ENCODE measurements at places on chromosomes 13 and 19.

DNA sequence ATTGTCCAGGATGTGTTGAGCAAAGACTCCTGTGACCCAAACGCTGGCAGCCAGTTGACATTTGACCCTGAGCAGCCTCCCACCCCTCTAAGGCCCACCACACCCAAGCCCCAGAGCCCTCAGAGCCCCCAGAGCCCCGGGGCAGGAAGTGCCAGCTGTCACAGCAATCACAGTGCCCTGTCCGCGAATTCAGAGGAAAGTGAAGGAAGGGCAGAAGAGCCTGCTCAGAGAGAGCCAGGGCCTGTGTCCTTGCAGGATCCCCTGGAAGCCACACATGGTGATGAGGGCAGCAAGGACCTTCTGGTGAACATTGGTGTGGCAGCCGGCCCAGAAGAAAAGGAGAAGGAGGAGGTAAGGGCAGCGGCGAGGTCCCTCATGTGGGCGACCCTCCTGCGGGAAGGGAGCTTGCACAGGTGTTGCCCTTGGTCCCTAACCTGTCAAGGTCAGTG lies 63.7 kb downstream of the SPATA13 start:
- no peak for DNase-seq

- DNase-seq = no peak
Observed at GRCh38 chr19:50906217-50906616, 5.0 kb downstream of the KLK4 start.

DNA sequence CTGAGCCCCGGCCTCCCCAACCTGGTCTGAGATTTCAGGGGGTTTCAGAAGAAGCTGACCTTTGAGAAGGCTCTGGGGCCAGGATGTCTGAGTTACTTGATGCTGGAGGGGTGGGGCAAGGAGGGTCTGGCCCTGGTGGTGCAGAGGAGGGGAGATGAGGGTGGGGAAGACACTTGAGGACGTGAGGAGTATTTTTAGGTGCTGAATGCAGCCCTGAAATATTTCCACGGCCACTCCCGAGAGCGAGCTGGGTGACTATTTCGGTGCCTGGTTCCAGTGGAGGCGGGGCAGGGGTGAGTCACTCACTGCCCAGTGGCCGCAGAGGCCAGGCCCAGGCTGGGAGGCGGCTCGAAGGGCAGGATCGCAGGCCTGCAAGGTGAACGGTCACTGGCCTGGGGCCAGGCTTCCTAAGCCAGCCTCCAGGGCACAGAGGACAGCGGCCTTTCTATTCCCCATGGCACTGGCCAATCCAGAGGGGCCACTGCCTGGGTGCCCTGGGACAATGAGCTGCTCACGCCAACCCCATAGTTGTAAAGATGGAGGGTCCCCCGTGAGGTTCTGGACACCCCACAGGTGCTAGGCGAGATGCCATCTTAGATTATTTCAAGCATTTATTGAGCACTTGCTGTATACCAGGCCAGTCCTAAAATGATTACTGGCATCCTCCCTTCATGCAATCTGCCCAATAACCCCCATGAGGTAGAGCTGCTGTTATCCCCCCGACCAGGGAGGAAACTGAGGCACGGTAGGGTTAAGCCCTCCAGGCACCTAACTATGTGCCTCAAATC lies 19.7 kb upstream of the JUND start:
- DNase-seq = peak; percentile 89

DNA sequence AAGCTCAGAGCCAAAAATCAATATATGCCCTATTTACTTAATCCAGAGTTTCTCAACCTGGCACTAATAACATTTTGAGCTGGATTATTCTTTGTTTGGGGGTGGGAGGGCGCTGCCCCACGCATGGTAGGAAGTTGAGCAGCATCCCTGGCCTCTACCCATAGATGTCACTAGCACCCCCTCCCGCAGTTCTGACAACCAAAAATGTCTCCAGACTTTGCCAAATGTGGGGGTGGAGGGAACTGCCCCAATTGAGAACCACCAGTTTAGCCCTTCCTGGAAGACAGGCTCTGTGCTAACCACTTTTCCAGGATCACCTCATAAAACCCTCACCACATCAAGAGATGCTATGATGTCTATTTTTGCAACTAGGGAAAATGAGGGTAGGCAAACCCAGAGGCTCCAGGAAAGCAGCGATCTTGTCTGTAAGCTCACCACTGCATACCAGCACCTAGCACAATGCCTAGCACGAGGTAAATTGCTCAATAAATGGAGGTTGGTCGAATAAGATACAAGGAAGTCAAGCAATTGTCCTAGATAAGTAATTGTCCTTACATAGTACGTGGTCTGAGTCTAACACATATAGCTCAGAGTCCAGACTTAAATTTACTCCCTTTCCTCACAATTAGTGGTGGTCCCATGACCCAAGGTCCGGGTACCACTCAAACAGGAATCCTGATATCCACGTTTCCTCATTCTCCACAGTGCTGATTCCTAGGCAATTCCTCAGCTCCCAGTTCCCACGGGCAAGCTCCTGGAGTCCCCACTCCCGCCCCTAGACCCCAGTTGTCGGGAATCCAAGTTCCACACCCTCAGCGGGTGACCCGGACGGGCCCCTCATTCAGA lies 892 bp downstream of the TRIR start:
- DNase-seq = peak; percentile 57

- DNase-seq = no peak
Observed at GRCh38 chr19:3006075-3006767, 22.9 kb downstream of the TLE2 start.

DNA sequence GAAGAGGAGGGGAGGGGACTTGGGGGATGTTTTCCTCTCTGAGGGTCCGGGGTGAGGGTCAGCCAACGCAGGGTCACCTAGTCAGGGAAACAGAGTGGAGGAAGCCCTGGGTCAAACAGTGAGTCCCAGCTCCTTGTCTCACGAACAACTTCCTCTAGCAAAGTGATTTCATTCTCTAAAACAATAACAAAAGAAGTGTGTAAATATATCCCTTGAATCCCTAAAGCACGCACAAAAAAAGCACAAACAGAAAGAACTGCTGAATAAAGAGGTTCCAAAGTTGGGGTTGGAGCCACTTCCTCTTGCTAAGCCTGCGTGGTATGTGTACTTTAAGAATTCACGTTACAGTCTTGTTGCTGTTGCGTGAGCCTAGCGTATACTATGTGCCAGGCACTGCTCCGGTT lies 1.5 kb upstream of the C5AR2 start:
- no peak for DNase-seq

DNA sequence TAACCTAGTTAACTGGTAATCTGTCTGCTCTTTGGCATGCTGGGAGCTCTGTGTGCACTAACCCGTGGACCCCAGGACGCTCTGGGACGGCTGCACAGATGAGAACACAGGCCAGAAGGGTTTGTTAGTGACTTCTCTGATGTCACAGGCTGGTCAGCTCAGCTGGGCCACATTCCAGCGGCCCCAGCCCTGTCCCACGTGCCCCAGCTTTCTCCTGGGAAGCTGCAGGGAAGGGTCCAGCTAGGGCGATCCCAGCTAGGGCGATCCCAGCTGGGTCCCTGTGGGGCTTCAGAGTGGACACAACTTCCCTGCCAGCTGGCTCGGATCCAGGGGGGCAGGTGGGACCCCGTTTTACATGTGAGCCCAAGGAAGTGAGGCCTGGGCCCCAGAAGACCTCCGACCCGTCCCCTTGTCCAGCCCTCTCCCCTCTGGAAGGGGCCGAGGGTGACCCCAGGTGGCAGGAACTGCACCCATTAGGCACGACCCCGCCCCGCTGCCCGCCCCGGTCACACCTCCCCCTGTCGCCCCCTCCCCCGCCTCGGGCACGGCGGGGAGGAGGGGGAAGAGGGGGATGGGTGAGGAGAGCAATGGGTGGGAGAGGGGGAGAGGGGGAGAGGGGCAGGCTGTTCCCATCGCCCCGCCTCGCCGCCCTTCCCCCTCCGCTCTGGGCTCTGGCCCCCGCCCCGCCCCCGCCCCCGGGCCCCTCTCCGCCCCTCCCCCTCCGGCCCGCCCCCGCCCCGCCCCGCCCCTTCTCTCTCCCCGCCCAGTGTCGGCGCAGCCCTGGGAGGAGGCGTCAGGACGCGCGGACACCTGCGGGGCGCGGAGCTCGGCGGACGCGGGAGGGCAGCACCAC lies 75.2 kb upstream of the MCF2L start:
- DNase-seq = peak; percentile 61

GRCh38 chr19:46372901-46373490 lies 26.1 kb downstream of the PPP5C start:
- DNase-seq = peak; percentile 66

- no peak for DNase-seq
Observed at GRCh38 chr19:29577649-29577963, 28.5 kb upstream of the POP4 start.

DNA sequence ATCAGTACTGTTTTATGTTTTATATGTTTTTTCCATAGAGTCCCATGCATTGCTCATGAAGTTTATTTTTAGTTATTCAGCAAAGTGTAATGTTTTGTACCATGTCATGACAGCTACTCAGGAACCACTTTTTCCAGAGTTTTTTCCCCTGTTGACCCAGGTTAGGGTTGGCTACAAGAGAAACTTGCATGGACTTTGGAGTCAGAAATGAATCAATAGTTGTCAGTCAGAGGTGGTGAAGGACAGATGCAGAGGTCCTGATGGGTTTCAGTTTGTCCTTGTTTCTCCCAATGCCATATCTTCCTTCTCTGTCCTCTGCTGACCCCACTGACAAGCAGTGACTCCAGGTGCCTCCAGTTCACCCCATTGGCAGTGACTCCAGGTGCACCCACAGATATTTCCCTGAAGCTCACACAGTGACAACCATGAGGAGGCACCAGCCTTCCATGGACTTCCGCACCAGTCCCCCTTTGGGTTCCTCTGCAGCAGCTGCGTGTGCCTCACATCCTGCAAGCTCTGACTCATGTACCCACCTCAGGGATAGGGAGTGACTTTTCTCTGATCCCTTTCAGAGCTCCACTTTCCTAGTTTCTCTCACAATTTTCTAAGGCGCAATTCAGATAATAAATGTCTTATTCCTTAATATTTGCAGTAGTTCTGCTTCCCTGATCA lies 92.1 kb downstream of the AKAP11 start:
- DNase-seq = no peak

- DNase-seq = no peak
Observed at GRCh38 chr19:5326986-5327623, 13.5 kb downstream of the PTPRS start.

GRCh38 chr13:78657699-78658629 lies 991 bp downstream of the OBI1 start:
- peak; percentile 16 for DNase-seq

DNA sequence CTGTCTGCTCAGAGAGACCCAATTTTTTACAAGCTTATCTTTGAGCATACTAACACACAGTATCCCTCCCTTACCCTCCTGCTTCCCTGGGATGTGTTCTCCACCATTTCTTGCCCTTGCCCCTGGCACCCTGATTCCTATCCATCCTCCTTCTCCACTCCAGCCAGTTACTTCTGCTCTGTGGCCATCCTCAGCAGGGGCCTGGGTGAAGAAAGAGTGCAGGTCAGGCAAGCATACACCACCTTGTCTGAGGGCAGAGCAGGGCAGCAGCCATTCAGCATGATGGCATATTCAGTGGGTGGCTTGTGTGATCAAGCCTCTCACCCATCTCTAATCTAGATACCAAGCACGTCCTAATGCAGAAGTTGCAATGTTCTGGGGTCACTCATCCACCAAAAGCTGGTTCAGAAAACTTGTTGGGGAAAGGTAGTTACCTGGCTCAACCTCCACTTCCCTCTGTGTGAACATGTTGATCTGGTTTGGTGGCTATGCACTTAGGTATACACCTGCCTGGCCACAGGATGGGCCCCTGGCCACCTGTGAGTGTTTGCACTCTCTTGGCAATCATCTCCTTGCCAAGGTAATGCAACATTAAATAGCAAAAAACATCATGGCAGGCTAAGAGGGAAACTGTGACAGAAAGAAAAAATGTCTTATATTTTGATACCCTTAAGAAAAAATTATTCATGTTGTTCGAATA lies 900.3 kb upstream of the MIR17HG start:
- DNase-seq = no peak

DNA sequence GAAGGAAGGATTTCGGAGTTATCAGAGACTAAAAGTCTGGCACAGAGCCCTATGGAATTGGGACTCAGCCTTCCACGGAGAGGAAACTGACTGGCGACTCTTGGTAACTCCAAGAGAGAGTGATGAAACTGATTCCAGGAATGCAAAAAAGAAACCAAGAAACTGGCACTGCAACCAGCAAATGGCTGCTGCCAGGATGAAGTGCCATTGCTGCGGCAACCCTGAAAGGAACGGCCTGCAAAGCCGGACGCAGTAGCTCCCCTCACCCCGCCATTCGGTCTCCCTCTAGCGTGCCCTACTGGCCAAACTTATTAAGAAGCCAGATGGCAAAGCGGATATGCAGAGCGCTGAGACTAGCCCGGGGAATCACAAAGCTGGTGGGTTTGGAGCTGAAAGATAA lies 236.0 kb downstream of the PCDH9 start:
- peak; percentile 49 for DNase-seq

DNA sequence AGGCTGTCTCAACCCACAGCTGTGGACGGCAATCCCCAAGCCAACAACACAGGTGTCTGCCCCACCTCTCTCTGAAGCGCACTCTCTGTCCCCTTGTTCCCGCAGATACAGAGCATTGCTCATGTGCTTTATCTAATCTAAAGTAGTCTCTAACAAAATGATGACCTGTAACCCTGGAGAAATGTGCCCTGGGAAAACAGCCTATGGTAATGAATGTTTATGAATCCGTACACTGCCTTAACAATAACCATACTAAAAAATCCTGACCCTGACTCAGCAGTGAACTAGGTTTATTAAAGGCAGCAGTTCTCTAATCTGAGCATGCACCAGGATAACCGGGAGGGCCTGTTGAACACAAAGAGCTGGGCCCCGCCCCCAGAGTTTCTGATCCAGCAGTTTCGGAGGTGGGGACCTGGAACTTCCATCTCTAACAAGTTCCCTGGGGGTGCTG lies 50.7 kb upstream of the SLC15A1 start:
- no peak for DNase-seq

DNA sequence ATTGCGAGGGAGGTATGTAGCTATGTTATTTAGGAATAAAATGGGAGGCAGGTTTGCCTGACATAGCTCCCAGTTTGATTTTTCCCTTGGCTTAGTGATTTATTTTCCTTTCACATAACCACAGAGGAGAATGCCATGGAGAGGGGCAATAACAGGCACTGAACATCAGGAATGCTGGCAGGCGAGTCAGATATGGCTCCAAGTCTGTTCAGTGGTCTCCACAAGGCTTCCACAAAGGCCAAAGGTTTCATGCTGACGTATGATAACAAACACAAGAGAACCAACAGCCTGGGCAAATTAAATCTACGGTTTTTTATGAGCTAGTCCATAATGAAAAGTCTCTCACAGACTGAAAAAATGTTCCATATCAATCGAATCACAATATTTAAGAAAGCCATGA lies 66.7 kb downstream of the SUCLA2 start:
- no peak for DNase-seq

- peak; percentile 80 for DNase-seq
Observed at GRCh38 chr19:44684892-44685863, 13.8 kb upstream of the CEACAM16 start.

GRCh38 chr13:75088915-75089314 lies 393.1 kb downstream of the TBC1D4 start:
- no peak for DNase-seq

GRCh38 chr19:38352611-38353010 lies 17.0 kb downstream of the CATSPERG start:
- no peak for DNase-seq

DNA sequence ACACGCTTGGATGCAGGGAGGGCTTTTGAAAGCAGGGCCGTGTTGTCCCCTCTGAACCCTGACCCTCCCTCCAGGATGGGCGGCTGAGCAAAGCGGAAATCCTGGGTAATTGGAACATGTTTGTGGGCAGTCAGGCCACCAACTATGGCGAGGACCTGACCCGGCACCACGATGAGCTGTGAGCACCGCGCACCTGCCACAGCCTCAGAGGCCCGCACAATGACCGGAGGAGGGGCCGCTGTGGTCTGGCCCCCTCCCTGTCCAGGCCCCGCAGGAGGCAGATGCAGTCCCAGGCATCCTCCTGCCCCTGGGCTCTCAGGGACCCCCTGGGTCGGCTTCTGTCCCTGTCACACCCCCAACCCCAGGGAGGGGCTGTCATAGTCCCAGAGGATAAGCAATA lies 15.2 kb downstream of the RCN3 start:
- no peak for DNase-seq

Data from AG20443 (cell line).